ENCODE measurements at places on chromosomes 16 and 17. TPM values are rescaled to one million over a fixed set of nuclear protein-coding genes. Genes with fewer than 3 reads are reported as not detected.

NRN1L gene
- total RNA-seq, result not detected

SNX20 gene
- not detected for total RNA-seq

DNA sequence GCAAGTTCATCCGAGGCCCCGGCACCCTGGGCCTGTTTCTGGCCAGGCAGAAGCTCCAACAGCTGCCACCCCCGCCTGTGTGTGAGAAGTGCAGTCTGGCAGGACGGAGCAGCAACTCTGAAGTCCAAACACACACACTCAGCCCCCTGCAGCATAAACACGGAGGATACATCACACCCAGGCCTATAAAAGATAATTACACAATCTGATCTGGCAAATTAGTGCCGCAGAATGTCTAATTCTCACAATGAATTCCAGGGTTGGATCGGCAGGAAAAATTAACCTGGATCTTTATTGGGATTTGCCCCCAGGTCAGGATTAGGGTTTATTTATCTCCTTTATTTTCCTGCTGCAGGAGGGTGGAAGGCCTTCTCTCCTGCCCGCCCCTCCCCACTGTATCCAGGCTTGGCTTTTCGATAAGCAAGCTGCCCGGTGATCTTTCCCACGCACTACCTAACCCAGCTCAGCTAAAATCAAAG lies 311.4 kb downstream of the SOX9 start:
- no peaks in the 10 kb centered on the region for H3K27me3 ChIP-seq
- H3K27ac ChIP-seq, result no peak overlapping the region
- H3K4me3 ChIP-seq, result no peak overlapping the region
- H3K4me1 ChIP-seq, result peaks cover 96% of the 10 kb centered on the region

DNA sequence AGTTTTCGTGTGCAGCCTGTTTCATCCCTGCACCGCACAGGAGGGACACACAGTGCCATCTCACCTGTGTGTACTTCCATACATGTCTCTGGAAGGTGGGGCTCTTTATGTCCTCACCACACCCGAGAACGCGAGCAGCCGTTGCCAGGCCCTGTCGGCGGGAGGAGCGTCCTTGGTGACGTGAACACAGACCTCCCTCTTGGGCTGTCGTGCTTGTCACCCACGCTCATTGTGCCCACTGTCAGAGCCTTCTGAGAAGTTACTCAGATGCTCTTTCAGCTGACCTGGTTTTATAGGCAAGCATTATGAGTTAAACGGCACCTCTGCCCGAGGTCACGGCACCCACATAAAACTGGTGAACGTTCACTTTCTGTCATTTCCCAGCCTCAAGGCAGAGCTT lies 40.2 kb downstream of the ZNF750 start:
- H3K27me3 ChIP-seq, result no peaks in the 10 kb centered on the region
- H3K27ac ChIP-seq, result no peak overlapping the region
- H3K4me1 ChIP-seq, result no peaks in the 10 kb centered on the region
- no peak for DNase-seq

- no peak for DNase-seq
- H3K27ac ChIP-seq, result no peak overlapping the region
- no peak overlapping the region for H3K4me3 ChIP-seq
- no peaks in the 10 kb centered on the region for H3K4me1 ChIP-seq
- no peaks in the 10 kb centered on the region for H3K27me3 ChIP-seq
- peaks cover 40% of the 10 kb centered on the region for H3K36me3 ChIP-seq
Measured at GRCh38 chr17:17140590-17140980, 65.5 kb downstream of the PLD6 start.

AURKB gene
- 67.7 TPM for total RNA-seq

DNA sequence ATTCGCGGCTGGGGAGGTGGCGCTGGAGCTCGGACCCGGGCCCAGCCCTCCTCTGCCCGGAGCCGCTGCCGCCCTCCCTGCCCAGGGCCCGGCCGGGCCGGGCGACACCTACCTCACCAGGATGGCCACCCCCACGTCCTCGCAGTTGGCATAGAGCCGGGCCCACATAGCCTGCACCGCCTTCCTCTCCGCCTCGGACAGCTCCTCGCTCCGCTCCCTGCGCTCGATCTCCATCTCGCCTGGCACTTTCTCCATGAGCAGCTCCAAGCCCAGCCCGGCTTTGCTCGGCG lies 276 bp downstream of the CYGB start:
- H3K4me1 ChIP-seq, result peaks cover 44% of the 10 kb centered on the region
- no peak overlapping the region for H3K27ac ChIP-seq
- DNase-seq, result no peak
- peaks cover 1% of the 10 kb centered on the region for H3K36me3 ChIP-seq
- no peak overlapping the region for H3K4me3 ChIP-seq
- H3K27me3 ChIP-seq, result no peaks in the 10 kb centered on the region

PGAP3 gene
- total RNA-seq, result 5.1 TPM

- H3K4me1 ChIP-seq, result peaks cover 76% of the 10 kb centered on the region
- no peak overlapping the region for H3K4me3 ChIP-seq
- H3K27me3 ChIP-seq, result no peaks in the 10 kb centered on the region
- no peak for DNase-seq
- H3K36me3 ChIP-seq, result peaks cover 11% of the 10 kb centered on the region
Measured at GRCh38 chr16:57191056-57191571, 5.0 kb downstream of the RSPRY1 start.

DNA sequence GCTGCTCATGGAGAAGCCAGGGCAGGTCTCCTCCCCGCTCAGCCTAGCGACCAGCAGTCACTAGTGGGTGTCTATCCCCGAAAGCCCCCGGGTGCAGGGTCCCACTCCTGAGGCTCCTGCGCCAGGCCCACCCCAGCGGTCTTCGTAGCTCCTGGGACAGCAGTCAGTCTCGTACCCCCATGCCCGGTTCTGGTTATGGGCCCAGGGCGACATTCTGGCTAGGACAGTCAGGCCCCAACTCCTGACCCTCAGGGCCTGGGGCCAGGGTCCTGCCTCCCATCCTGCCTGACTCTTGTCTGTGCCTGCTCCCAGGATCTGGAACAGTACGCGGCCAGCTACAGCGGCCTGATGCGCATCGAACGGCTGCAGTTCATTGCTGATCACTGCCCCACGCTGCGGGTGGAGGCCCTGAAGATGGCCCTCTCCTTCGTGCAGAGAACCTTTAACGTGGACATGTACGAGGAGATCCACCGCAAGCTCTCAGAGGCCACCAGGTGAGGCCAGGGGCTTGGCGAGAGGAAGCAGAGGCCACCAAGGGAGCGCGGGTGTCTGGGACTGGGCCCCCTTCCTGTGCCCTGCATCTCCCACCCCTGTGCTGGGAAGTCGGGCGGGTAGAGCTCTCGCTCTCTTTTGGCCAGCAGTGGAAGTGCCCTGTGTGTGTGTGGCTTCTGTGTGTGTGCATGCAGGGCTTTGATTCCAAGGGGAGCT lies 2.0 kb downstream of the GPS1 start:
- H3K27me3 ChIP-seq, result no peaks in the 10 kb centered on the region
- DNase-seq, result no peak
- no peak overlapping the region for H3K4me3 ChIP-seq
- peaks cover 26% of the 10 kb centered on the region for H3K36me3 ChIP-seq

SEPTIN12 gene
- total RNA-seq, result not detected

DNA sequence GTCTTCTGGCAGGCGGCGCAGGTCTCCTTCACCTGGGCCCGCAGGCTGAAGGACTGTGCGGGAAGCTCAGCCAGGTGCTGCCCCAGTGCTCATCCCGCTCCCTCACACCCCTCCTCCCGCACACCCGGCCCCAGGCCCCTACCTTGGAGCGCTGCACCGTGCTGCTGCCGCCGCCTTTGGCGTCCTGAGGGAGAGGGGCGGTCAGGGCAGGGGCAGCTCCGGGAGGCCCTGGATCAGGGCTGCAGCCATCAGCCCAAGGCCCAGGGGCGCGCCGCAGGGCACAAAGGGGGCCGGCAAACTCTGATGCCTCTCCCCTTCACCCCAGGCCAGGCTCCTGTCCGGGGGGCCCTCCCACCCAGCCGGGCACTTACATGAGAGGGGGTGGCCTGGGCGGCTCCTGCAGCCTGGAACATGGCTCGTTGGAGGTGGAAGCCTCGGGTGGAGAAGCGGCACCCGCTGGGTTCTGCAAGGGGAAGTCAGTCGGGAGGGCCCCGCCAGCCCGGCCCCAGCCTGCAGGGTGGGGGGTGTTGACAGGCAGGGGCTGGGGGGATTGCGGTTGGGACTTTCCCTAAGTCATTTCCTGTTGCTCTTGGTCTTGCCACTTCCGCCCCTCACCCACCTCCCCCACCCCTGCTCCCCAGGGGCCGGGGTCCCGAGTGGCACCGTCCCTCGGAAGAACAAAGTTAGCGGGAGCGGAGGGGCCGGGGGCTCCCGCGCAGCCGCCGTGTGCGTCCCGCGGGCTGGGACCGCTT lies 863 bp downstream of the LIMD2 start:
- H3K27ac ChIP-seq, result no peak overlapping the region
- peak overlapping the region; percentile 67 for H3K4me3 ChIP-seq
- peaks cover 3% of the 10 kb centered on the region for H3K36me3 ChIP-seq
- peaks cover 18% of the 10 kb centered on the region for H3K4me1 ChIP-seq

TAT gene
- 1.6 TPM for total RNA-seq

GRCh38 chr17:80881306-80881705 lies 110.3 kb upstream of the CHMP6 start:
- H3K4me1 ChIP-seq, result no peaks in the 10 kb centered on the region
- no peak overlapping the region for H3K4me3 ChIP-seq
- H3K27ac ChIP-seq, result no peak overlapping the region

HES7 gene
- not detected for total RNA-seq

- peak; percentile 6 for DNase-seq
- H3K27ac ChIP-seq, result no peak overlapping the region
- no peak overlapping the region for H3K4me3 ChIP-seq
- peaks cover 8% of the 10 kb centered on the region for H3K4me1 ChIP-seq
Measured at GRCh38 chr16:48126801-48127644, 28.8 kb downstream of the ABCC12 start.

G6PC1 gene
- 0.56 TPM for total RNA-seq

- no peaks in the 10 kb centered on the region for H3K27me3 ChIP-seq
- no peak overlapping the region for H3K4me3 ChIP-seq
- DNase-seq, result no peak
- peaks cover 17% of the 10 kb centered on the region for H3K4me1 ChIP-seq
Measured at GRCh38 chr17:76341301-76341700, 12.4 kb downstream of the PRPSAP1 start.

- DNase-seq, result no peak
- H3K36me3 ChIP-seq, result peaks cover 8% of the 10 kb centered on the region
- H3K4me3 ChIP-seq, result no peak overlapping the region
Measured at GRCh38 chr16:50638816-50639670, 42.1 kb downstream of the SNX20 start.

PPP1R27 gene
- 1.00 TPM for total RNA-seq

DNA sequence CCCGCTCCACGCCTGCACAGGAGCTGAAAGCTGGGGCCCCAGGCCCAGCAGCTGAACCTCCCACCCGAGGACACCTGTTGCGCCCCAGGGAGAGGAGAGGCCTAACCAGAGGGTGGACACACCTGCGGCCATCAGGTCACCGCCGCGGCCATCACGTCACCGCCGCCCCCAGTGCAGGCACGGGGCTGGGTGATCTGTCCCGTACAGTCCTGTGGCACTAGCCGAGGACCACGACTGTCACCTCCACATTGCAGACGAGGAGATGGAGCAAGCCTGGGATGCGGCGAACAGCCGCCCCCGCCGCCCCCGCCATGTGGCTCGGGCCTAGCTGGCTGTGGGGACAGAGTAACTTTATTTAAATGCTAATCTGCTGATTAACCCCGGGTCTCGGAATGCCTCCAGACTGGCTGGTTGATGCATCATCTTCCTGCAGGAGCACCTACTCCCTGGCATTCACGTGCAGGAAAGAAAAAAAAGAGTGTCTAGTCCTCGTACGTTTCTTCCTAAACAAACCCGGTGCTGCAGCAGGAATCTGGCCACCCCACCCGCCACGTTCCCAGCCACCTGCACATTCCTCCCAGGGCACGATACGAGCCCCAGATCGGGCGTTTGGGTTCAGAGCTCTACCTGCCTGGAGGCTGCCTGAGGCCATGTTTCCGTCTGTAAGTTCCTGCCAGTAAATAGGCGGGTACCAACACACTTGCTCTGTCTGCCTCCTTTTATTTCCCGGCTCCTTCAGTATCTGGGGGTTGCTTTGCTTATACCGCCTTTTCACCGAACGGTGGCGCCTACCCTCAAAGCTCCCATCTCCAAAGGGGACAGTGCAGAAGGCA lies 29.9 kb downstream of the PIEZO1 start:
- DNase-seq, result no peak
- H3K27ac ChIP-seq, result no peak overlapping the region
- H3K36me3 ChIP-seq, result no peaks in the 10 kb centered on the region
- no peaks in the 10 kb centered on the region for H3K27me3 ChIP-seq

GRCh38 chr16:81901484-81901883 lies 109.8 kb downstream of the SDR42E1 start:
- H3K27ac ChIP-seq, result no peak overlapping the region
- DNase-seq, result no peak
- H3K27me3 ChIP-seq, result no peaks in the 10 kb centered on the region
- no peak overlapping the region for H3K4me3 ChIP-seq
- H3K36me3 ChIP-seq, result no peaks in the 10 kb centered on the region

- no peak for DNase-seq
- H3K36me3 ChIP-seq, result no peaks in the 10 kb centered on the region
- no peak overlapping the region for H3K27ac ChIP-seq
- H3K4me3 ChIP-seq, result no peak overlapping the region
- H3K4me1 ChIP-seq, result peaks cover 34% of the 10 kb centered on the region
- peaks cover 34% of the 10 kb centered on the region for H3K27me3 ChIP-seq
Measured at GRCh38 chr17:49992191-49992932, 2.7 kb downstream of the DLX3 start.

DNA sequence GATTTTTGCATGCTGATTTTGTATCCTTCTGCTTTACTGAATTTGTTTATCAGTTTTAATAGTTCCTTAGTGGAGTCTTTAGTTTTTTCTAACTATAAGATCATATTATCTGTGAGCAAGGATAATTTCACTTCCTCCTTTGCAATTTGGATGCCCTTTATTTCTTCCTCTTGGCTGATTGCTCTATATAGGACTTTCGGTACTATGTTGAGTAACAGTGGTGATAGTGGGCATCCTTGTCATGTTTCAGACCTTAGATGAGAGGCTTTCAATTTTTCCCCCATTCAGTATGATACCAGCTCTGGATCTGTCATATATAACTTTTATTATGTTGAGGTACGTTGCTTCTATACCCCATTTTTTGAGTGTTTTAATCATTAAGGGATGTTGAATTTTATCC lies 224.5 kb upstream of the CNTNAP4 start:
- H3K4me1 ChIP-seq, result no peaks in the 10 kb centered on the region
- no peak overlapping the region for H3K4me3 ChIP-seq
- no peaks in the 10 kb centered on the region for H3K27me3 ChIP-seq
- H3K36me3 ChIP-seq, result no peaks in the 10 kb centered on the region
- H3K27ac ChIP-seq, result no peak overlapping the region
- DNase-seq, result no peak

Measured in HepG2 (cell line).